ENCODE measurements at places on chromosomes 1 and 21.

- DNase-seq = no peak
Observed at GRCh38 chr21:19440792-19441655, 1037.4 kb upstream of the TMPRSS15 start.

GRCh38 chr1:242011894-242012660 is 13.2 kb upstream of the MAP1LC3C start:
- DNase-seq = no peak

GRCh38 chr1:7234471-7234755 is 449.2 kb downstream of the CAMTA1 start:
- DNase-seq = no peak

DNA sequence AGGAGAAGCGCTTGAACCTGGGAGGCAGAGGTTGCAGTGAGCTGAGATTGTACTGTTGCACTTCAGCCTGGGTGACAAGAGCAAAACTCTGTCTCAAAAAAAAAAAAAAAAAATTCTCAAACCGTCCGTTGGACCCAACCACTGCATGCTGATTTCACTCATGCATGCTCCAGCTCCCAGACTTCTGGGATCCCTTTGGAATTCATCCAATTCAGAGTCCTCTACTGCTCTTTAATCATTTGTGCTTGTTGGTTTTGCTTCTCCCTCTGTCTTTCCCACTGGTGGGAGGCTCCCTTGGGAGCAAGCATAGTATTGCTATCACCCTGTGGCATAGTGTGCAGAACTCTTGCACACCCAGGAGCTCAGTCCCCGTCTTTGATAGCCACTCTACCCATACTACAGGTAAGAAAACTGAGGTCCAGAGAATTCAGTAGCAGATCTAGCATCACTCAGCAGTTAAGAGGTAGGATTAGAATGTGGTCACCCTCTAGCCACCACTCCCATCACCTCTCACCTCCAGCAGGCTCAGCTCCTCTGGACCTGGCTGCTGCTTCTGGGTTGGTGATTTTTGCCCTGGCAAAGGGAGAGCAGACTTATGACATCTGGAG is 3.1 kb upstream of the LMNA start:
- DNase-seq = no peak

DNA sequence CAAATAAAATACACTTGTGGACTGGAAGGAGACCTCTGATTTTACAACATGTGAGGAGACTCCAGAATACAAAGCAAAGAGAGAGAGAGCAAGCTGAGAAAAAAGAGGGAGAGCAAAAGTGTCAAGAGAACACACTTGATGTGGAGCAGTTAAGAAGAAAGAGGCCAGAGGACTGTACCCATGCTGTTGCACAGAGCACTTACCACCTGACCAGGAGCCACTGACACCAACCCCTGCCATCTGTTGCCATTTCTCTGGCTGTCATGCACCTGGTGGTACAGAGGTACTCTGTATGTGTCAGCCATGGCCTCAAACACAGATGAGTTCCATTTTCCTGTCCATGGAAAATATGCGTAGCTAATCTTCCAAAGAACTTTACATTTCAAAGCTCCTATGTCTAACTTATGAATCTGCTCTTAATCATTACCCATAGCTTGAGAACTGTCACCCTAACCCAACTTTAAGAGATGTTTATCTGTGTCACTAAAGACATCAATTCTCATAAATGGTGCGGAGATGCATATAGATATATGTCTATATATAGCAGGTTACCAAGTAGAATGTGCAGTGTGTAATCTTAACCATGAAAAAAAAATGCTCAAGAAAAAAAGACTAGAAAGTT is 32.8 kb upstream of the ABCD3 start:
- no peak for DNase-seq

DNA sequence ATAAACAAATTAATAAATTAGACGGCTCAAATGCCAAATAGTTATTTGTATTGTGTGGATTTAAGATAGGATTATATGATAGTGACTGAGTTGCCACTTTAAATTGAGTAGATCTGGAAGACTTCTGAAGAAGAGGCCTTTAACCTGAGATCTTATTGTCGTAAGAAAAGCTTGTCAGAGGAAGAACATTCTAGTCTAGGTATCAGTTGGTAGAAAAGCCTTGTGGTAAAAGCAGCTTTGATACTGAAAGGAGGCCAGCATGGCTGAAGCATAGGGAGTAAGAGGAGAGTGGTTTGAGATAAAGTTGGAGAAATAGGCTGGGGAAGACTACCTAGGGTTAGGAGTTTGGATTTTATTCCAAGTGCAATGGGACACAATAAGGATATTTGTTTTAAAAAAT is 29.1 kb downstream of the SLC30A7 start:
- DNase-seq = no peak

GRCh38 chr21:36452281-36452825 is 27.6 kb downstream of the CLDN14 start:
- no peak for DNase-seq

DNA sequence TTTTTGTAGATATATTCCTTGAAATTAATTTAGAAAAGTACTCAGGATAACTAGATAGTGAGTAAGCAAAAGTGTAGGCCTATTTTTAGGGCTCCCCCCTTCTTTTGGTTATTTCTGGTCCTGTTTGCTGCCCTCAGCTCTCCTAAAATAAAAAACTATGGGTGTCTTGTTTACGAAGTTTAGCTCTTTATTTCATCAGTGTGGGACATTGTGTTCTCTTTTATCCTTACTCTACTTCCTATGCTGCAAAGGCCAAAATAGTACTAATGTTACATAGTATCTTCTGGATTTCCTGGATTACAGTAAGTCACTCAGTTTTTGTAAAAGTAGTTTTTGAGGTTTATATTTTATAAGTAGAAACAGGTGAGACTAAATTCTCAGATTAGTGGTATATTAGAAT is 15.4 kb downstream of the CEP350 start:
- DNase-seq = no peak

- DNase-seq = no peak
Observed at GRCh38 chr1:197144570-197145325, 1.7 kb downstream of the ASPM start.

DNA sequence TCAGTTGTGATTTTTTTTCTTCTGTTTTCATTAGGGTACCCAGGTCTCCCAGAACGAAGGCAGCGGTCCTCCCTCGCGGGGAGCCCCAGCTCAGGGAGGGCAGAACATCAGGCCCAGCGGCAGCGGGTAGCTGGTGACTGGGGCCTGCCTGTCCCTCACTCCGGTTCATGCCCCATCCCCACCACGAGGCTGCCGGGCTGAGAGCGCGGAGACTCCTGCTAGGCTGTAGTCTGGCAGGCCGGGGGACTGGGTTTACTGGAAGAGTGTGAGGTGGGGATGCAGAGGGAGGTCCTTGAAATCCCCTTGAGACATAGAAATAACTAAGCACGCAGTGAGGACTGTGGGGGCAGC is 10.5 kb downstream of the BRINP2 start:
- no peak for DNase-seq

DNA sequence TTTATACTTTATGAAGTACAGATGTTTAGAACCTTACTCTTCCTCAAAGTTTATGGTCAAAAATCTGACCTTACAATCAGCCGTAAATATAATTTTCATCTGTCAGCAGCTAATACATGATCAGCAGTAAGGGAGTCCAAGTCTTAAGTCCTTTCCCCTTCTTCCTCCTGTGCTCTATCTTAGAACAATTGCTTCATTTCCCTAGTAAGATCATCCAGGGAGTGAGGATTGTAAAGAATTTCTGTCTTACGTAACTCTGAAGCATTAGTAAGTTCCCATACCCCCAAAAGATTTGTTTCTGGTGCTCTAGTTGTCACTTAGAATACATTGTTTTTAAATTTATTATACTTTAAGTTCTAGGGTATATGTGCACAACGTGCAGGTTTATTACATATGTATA is 2.1 kb downstream of the SETDB1 start:
- DNase-seq = no peak

DNA sequence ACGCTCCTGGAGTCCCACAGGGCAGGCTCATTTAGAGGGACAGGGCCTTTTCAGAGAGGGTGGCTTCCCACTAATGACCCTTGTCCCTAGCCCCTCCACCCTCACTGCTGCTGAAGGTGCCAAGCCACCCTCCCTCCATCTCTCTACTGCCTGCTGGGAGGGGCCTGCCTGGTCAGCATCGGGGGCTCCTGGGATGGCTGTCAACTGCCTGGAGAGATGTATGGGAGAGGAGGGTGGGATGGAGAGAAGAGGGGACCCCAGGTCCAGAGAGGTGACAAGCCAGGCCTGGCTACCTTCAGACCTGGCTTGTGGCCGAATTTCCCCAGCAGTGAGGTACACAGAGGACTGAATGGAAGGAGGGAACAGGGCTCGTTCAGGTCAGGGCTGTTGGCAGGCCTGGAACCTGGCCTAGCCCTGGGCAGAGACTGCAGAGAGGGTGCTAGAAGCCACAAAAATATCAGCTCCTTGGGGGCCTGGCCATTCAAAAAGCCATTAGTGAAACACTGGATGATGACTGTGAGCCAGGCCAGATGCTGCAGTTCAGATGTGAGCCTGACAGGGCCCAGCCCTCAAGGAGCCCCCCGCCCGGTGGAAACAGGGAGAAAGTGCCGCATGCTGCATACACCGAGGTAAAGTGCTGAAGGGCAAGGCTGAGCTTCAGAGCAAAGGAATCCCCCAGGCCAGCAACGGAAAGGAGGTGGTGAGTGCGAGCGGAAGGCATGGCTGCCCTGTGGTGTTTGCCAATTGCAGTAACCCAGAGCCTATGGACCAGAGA is 20.0 kb downstream of the MMEL1 start:
- no peak for DNase-seq

DNA sequence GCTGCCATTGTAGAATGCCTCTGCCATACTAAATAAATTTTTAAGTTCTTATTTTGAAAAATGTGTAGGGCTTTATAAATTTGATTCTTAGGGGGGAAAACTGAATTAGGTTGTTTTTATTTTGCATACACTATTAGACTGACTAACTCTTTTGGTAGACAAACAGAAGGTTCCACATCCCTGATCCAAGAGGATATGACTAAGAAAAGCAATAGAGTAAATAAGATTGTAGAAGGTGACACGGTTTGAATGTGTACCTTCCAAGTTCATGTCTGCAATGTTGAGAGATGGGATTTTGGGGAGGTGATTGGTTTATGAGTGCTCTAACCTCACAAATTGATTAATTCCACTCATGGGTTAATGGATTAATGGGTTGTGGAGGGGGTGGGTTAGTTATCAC is 127.9 kb downstream of the GLUL start:
- no peak for DNase-seq
